ENCODE measurements at places on chromosomes 3 and 15.

DNA sequence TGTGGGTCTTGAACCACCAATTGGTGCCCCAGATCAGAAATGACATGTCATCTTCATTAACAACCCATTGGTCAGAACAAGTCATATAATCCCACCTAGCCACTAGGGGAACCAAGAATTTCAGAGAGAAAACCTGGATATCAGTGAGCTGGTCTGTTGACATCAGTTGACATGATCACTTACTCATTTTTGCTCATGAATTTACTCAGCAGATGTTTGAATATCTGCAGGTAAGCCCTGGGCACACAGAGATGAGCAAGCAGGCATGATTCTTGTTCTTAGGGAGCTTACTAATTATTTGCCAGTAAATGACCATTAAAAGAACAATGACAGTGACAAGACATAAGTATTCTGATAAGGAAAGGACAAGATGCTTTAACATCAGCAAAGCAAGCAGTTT is 64.3 kb upstream of the PLCL2 start:
- no peak overlapping the region for H3K4me3 ChIP-seq
- no peaks in the 10 kb centered on the region for H3K4me1 ChIP-seq
- no peak for DNase-seq
- no peak overlapping the region for H3K27ac ChIP-seq
- H3K27me3 ChIP-seq = peaks cover 14% of the 10 kb centered on the region

- no peak for DNase-seq
- H3K27ac ChIP-seq = no peak overlapping the region
- H3K4me1 ChIP-seq = no peaks in the 10 kb centered on the region
- H3K4me3 ChIP-seq = no peak overlapping the region
- no peaks in the 10 kb centered on the region for H3K36me3 ChIP-seq
- no peaks in the 10 kb centered on the region for H3K27me3 ChIP-seq
These were observed 666.0 kb upstream of the NR2F2 start for GRCh38 chr15:95664450-95664849.

GRCh38 chr15:65595960-65596359 is 15.0 kb downstream of the INTS14 start:
- H3K27ac ChIP-seq = no peak overlapping the region
- no peaks in the 10 kb centered on the region for H3K27me3 ChIP-seq
- H3K4me1 ChIP-seq = no peaks in the 10 kb centered on the region
- DNase-seq = no peak
- no peak overlapping the region for H3K4me3 ChIP-seq
- H3K36me3 ChIP-seq = peaks cover 88% of the 10 kb centered on the region

- no peaks in the 10 kb centered on the region for H3K36me3 ChIP-seq
- H3K27me3 ChIP-seq = no peaks in the 10 kb centered on the region
- no peak overlapping the region for H3K27ac ChIP-seq
- no peak overlapping the region for H3K4me3 ChIP-seq
These were observed 37.6 kb downstream of the C2CD4A start for GRCh38 chr15:62104401-62104800.

DNA sequence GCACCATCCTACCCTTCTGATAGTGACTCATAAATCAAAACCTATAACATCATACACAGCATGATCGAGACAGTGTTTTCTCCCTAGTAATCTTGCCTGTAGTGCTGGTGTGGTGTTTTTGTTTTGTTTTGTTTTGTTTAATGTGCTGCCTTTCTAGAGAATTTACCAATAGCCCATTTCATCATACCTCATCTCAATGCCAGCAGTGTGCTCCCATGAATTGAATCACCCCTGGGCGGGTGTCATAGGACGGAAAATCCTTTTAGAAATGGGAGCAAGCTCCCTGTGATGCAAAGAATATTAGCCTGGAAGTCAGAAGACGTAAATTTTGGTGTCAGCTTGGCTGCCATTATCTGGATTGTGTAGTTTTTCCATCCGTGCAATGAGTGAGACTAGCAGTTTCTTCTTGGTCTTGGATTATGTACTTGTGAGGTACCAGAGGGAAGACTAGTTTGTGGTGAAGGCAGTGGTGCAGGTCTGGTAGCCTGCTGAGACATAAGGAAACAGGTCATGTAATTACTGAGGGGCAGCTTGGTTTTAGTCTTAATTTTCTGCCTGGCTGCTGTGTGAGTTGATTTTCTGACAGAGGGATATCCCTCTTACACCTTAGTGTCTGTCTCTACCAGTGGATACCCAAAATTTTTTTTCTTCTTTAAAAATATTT is 29.9 kb downstream of the IGSF10 start:
- H3K4me1 ChIP-seq = peaks cover 6% of the 10 kb centered on the region
- no peaks in the 10 kb centered on the region for H3K27me3 ChIP-seq
- H3K36me3 ChIP-seq = no peaks in the 10 kb centered on the region
- no peak overlapping the region for H3K27ac ChIP-seq
- no peak overlapping the region for H3K4me3 ChIP-seq

DNA sequence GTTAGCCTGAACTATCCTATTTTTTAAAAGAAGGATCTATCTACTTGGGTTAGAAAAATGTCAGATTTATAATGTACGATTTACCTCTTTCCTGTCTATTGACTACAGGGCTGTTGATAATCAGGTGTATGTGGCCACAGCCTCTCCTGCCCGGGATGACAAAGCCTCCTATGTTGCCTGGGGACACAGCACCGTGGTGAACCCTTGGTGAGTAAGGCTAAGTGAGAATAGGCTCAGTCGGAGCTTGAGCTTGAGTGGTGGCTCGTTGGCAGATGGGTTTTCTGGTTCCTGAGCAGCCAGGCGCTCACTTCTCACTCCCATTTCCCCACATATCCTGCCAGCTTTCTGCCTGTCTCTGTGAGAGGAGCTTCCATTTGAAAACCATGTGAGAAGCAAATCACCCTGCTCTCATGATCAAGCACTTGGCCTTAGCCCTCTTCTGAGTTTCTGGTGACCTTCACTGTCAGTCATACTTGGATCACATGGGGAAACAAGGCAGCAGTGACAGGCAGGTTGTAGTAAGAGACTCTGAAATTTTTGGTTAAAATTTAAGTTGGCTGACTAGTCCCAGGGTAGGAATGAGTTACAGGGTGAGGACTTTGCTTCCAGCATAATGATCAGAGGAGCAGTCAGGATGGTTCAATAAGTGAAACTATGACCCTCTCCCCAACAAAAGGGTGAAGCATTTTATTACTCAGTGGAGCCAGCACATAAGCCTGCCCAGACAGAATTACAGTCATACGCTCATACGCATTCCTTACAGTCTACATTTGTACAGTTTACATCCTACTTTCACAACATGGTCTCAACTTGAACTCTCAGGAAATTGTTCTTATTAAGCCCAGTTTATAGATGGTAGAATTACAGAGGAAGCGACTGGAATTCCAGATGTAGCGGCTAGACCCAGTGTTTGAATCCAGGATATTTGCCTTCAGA is 18.0 kb downstream of the NIT2 start:
- H3K4me3 ChIP-seq = no peak overlapping the region
- DNase-seq = no peak
- no peak overlapping the region for H3K27ac ChIP-seq
- no peaks in the 10 kb centered on the region for H3K27me3 ChIP-seq
- no peaks in the 10 kb centered on the region for H3K4me1 ChIP-seq

- H3K4me3 ChIP-seq = no peak overlapping the region
- no peaks in the 10 kb centered on the region for H3K36me3 ChIP-seq
- no peak for DNase-seq
- peaks cover 68% of the 10 kb centered on the region for H3K27me3 ChIP-seq
These were observed 233.1 kb downstream of the ROBO1 start for GRCh38 chr3:79534727-79535126.

All from MCF 10A (cell line).